ENCODE measurements at places on chromosomes 2 and 18.
A peak's percentile ranks its signal among the peaks of the same experiment; 100 is the strongest.

DNA sequence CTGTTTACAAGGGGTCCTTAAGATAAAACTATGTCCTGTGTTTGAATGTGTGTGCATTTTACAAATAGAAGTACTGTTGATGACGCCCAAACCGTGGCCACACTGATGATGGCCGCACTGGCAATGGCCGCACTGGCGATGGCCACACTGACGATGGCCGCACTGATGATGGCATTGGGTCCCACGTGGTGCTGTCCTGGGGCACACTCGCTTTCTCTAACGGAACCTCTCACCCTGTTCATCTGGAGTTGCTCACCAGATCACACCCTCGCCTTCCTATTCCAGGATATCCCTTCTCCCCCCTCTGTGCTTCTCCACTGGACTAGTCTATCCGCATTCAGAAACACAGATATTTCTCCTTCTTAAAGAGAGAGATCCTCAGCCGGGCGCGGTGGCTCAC lies 192.4 kb downstream of the EIPR1 start:
- no peak for DNase-seq

DNA sequence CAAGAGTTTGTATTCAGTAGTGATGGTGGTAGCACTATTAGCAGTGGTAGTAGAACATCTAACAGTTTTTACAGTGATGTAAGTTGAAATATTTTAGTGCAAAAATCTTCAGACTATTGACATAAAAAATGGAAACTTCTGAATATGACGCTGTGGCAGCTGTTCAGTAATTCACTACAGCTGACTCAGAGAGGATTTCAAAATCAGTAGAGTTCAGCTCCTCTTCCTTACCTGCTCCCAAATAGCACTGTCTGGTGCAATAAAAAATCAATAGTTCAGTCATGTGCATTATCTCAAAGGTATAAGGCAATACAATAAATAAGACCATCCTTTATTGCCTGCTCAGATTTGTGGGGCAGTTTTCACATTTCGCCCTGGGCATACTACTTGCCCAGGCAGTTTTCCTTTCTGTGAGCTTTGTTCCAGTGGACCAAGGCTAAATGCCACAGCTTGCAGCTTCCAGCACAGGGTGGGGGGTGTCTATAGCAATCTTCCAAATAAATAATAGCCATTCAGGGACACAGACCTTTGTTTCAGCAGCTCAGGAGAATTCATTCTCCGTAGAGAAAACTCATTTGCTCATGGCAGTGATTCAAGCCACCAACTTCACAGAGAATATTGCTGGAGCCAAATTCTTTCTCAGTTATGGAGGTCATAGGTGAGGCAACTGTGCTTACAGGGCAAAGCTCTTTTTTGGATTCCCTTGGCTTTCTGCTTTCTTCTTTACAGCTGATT lies 33.9 kb upstream of the GORASP2 start:
- no peak for DNase-seq

GRCh38 chr18:43420950-43421349 lies 143.7 kb upstream of the SYT4 start:
- DNase-seq, result no peak

GRCh38 chr18:59704146-59704545 lies 6.9 kb upstream of the CCBE1 start:
- no peak for DNase-seq

- peak; percentile 72 for DNase-seq
These were observed 35.4 kb downstream of the PTPN18 start for GRCh38 chr2:130391058-130391871.

- DNase-seq, result no peak
These were observed 84.8 kb downstream of the CCBE1 start for GRCh38 chr18:59612381-59612780.

- DNase-seq, result no peak
These were observed 39.5 kb downstream of the STON1 start for GRCh38 chr2:48569433-48569832.

GRCh38 chr2:238126775-238127164 lies 11.7 kb upstream of the KLHL30 start:
- no peak for DNase-seq

DNA sequence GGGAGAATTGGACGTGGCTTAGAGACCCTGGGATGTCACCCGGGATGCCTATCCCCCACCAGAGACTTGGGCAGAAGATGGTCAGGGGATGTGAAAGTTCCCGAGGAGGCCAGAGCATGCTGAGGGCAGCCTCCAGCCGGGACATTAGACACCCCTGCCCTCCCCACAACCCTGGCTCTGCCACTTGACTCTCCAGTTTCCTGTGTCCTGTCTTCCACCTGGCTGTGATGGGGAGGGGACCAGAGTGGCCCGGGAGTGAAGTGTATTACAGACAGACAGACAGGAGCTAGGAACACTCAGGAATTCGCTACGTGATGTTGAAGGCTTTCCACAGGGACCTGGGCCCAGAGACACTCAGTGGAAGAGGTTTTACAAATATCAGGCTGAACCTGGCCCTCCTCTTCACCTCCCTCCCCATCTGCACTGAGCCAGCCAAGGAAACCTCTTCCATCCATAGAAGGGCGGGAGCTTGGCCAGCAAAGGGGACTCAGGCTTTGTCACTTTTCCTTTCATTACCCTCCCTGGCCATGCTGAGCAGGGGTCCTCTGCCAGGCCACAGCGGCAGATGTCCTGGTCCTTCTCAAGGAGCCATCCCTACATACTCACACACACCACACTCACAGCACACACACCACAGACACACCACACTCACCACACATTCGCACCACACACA lies 60.7 kb downstream of the SDC1 start:
- no peak for DNase-seq

DNA sequence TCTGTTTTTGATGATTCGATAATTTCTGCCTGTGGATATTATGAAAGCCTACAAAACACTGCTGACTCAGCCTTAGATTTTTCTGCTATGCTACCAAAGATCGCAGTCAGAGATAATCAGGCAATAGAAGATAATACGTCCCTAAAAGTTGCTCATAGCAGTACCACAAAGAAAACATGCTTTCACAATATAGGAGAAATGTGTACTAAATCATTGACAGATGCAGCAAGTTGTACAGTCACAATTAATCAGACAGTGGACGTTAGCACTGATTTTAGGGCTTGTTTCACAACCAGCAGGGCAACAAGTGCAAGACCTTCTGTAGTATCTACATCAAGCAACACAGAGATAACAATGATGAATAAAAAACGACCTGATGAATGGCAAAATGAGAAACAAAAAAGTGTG lies 19.5 kb downstream of the RBM44 start:
- DNase-seq, result no peak

DNA sequence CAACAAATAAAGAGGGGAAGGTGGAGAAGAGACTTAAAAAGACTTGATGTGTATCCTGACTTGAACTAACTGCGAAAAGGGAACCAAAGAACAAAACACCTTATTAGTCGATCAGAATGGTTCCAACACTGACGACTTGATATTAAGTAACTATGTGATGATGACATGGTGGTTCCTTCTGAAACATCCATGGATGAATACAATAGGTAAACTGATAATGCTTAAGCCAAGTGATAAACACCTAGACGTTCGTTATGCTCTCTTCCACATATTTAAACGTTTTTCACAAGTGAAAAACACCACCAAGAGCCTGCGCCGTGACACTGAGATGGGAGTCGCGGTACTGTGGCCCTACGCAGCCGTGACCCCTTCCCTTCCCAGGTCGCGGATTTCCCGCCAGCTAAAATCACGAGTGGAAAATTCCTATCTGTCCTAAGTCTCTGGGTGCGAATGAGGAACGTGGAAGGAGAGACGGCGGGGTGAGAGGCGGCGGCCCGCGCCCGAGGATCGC lies 797 bp downstream of the TTC32 start:
- no peak for DNase-seq

DNA sequence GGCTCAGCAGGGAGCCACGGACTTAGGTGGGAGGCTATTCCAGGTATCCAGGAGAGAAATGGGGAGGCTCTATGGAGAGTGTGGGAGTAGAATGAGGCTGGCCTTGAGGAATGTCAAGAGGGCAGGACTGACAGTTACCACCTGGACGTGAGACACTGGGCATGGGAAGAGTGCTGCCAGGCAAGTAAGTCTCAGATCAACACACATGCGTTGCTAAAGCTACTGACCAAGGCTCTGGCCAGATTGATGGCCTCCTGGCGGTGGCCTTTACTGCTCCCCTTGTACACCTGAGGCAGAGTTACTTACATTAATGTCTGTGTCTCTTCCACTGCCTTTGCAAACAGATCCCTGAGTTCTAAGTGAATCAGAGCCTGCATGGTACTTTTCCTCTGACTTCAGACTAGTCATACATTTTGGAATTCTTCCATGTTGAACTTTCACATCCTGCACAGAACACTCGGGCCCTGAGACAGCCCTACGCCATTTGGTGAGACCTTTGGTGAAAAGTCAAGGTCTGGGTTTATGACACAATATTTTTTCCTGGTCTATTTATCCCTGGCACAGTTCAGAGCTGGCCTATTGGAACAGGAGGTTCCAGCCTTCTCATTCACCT lies 398.8 kb upstream of the TRIB2 start:
- no peak for DNase-seq

Measured in stimulated activated CD4-positive, alpha-beta T cell treated with anti-CD3 and anti-CD28 coated beads, Interleukin-4, amount 100 ng/mL, for 48 hours (primary cell).